NCI-H510A (cell line): ENCODE measurements at places on chromosomes 3 and 15.

GRCh38 chr3:160105907-160106584, 117.4 kb downstream of the IL12A start:
- DNase-seq, result no peak

- DNase-seq, result no peak
Observed at GRCh38 chr3:186425788-186426730, 64.0 kb upstream of the DGKG start.

DNA sequence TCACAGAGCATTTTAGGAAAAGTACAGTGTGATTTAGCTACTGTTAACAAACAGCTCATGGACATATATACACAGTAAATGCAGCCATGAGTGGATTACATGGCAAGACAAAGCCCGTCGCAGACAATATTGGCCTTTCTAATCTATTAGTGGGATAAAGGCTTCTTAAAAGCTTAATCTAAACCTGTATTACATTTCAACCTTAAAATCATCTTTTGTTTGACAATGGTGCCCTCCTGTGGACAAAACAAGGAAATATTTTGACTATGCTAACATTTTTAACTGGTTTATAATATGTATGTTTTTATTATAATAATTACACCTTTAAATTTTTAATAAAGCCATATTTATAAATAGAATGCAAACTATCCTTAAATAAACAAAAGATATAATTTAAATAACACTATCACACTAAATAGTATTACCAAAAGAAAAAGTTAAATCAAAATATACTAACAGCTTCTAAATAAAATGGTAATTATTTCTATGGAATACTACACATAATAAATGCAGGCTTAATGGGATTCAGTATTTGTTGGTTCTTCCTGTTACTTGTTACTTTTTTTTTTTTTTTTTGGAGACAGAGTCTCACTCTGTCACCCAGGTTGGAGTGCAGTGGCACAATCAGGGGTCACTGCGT, 38.6 kb downstream of the TAFA4 start:
- DNase-seq, result no peak

DNA sequence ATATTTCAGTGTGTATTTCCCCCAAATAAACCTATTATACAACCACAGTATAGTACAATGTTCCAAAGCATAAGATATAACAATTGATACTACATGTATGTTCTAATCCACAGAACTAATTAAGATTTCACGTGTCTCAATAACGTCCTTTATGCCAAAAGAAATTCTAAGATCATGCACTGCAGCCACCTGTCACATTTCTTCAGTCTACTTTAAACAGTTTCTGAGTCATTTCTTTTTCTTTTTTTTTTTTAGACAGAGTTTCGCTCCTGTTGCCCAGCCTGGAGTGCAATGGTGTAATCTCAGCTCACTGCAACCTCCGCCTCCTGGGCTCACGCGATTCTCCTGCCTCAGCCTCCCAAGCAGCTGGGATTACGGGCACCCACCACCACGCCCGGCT, 190.2 kb downstream of the STAG1 start:
- DNase-seq, result no peak

DNA sequence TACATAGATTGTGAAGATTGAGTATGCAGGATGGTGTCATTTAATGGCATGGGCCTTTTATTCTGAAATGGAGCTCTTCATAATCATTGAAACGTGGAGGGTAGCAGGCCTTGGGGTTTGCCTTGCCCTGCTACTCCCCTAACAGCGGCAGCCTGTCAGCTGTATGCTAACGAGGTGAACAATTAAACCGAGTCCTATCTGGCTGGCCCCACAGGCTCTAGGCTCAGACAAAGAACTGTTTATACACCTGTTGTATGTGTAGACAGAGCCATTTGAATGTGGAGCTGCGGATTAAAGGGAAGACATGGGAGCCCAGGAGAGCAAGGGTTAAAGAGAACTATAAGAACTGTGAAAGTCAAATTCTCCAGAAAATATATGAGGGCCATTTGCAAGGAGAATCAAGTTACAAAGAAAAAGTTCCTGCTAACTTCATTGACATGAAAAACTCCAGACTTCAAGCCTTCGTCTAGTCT, 116.7 kb upstream of the CGNL1 start:
- peak; percentile 99 for DNase-seq

DNA sequence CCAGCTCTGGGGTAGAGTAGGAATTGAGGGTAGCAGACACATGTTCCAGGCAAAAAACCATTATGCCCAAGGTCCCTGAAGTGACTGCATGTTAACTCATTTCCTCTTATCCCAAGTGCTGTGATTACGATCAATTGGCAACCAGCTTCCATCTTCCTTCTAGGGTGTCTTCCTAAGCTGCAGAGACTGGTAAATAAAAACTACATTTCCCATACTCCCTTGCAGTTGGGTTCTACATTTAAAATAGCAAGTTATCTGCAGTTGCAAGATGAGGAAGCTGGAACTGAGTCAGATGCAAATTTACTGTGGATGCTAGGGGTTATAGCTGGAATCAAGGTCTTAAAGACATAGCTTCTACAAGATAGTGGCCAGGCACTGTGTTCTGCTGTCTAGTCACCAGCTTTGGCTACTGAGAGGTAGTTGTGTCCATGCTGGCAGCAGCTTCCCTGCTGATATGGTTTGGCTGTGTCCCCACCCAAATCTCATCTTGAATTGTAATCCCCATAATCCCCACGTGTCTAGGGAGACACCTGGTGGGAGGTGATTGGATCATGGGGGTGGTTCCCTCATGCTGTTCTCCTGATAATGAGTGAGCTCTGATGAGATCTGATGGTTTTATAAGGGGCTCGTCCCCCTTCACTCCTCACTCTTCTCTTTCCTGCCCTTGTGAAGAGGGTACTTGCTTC, 51.3 kb upstream of the FBN1 start:
- no peak for DNase-seq

DNA sequence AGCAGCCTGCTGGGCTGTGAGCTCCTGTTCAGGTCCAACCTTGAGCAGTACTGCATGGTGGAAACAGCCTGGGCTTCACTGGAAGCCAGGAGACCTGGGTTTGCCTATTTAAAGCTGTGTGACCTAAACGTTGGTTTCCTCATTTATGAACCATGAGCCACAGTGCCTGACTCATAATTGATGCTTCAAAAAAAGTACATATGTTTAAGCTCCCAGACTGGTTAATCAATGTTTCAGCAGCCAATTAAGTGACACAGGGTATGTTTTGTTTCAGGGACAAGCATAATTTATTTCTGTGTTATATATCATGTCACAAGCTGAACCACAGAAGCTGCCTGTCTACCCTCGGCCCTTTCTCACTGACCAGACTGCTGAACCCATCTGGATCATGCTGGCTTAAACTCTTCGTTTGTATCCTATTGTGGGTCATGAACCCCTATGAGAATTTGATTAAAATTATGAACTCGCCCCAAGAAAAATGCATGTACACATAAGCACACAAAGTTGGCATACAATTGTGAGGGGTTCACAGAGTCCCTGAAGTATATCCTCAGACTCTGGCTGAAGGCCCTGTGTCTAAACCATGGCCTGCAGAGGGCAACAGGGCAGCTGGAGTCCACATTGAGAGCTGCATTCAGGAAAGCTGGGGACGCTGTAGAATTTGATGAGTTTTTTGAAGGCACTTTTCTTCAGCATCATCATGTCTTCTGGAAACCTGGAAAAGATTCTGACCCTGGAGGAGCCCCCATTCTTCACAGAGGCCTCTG, 23.7 kb downstream of the HDC start:
- no peak for DNase-seq

DNA sequence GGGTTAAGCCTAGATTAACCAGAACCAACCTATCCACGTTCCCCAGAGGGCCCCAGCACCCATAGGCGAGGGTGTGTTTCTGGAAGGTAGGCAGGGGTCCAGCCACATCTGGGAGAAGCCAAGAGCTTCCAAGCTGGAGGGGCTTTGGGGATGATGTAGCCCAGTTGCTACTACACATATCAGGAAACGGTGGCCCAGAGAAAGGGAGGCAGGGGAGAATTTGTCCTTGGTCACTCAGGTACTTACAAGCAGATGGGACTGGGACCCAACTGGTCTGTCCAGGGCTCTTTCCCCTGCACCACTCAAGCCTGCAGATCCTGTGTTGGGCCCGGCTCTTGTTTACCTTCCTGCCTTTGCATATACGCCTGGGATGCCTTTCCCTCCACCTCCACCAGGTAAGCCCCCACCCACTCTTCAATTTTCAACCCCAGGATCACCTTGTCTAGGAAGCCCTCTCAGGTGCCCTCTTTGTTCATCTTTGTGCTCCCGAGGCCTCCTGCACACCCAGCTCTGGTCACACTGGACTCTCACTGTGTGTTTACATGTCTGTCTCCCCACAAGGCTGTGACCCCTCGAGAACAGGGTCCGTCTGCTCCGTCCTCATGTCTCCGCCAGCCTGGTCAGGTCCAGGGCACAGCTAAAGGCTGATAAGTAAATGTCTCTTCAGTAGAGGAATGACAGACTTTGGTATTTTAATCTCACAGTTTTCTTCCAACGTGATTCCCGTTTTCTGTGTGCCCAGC, 204.4 kb upstream of the LINGO1 start:
- DNase-seq, result no peak

DNA sequence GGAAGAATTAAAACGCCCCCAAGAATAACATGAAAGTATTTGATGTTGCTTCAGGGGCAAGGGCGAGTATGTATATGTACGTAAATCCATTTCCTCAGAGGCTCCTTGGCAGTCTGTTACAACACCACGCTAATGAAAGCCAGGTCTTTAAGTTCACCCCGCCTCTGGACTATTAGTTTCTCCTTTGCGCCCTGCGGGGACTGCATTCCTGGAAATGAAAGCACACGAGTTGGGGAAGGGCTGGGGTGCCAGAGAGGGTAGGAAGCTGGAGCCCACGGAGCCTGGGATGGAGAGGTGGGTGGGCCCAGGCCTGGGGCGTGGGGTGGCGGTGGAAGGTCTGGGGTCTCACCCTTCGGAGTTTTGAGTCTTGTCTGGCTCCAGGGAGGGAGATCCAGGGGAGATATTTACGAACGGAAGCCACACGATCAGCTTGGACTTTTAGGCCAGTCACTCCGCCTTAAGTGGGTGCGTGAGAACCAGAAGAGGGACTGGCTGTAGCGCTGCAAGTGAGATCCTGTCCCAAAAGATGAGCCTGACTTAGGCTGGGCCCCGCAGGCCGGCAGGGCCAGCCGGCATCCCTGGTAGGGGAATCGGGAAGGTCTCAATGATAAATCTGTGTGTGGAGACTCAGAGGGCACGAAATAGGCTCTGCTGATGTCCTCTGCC, 1.6 kb upstream of the PLCL2 start:
- no peak for DNase-seq
